SW 1271 (cell line): ENCODE measurements at places on chromosomes 1 and 21.

- no peak for DNase-seq
These were observed 200.4 kb downstream of the DYRK1A start for GRCh38 chr21:37566790-37567615.

- no peak for DNase-seq
These were observed 36.8 kb upstream of the DUSP10 start for GRCh38 chr1:221778535-221779142.

DNA sequence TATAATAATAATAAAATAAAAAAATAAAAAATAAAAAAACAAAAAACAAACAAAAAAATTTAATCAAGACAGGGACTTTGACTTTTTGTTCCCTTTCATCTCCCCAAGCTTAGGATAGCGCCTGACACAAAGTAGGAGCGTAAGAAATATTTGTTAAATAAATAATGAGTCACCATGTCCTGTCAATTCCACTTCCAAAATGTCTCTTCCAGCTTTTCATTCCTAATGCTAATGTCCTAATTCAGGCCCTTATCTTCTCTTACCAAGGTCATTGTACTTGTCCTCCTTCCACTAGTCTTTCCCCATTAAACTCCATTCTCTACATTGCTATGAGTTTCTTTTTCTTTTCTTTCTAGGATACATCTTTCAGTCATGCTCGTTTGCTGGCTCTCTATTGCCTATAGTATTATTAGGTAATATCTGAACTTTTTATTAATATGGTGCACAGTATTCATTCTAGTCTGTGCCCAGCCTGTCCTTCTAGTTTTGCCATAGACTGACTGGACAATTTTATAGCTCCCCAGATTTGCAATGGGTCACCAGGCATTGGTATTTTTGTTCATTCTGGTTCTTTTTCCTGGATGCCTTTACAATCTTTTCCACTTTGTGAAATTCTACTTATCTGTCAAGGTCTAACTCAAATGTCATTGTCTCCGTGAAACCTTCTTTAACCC lies 11.4 kb downstream of the NEXN start:
- no peak for DNase-seq

- no peak for DNase-seq
These were observed 59.6 kb upstream of the CSF3R start for GRCh38 chr1:36542024-36542961.

DNA sequence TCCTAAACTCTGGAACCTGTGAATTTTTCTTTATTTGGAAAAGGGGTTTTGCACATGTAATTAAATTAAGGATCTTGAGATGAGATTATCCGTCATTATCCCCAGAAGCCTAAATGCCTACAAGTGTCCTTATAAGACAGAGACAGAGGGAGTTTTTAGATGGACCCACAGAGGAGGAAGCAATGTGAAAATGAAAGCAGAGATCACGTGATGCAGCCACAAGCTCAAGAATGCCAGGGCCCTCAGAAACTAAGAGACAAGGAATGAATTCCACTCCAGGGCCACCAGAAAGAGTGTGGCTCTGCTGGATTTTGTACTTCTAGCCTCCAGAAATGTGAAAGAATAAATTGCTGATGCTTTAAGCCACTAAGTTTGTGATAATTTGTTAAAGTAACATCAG lies 183.6 kb upstream of the UBE2U start:
- DNase-seq = peak; percentile 2

DNA sequence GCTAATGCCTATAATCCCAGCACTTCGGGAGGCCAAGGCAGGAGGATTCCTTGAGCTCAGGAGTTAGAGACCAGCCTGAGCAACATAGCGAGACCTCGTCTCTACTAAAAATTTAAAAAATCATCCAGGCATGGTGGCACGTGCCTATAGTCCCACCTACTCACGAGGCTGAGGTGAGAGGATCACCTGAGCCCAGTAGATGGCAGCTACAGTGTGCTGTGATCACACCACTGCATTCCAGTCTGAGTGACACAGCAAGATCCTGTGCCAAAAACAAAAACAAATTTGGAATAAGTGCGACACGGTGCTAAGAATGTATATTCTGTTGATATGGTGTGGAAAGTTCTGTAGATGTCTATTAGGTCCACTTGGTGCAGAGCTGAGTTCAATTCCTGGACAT lies 15.1 kb downstream of the USP33 start:
- no peak for DNase-seq

DNA sequence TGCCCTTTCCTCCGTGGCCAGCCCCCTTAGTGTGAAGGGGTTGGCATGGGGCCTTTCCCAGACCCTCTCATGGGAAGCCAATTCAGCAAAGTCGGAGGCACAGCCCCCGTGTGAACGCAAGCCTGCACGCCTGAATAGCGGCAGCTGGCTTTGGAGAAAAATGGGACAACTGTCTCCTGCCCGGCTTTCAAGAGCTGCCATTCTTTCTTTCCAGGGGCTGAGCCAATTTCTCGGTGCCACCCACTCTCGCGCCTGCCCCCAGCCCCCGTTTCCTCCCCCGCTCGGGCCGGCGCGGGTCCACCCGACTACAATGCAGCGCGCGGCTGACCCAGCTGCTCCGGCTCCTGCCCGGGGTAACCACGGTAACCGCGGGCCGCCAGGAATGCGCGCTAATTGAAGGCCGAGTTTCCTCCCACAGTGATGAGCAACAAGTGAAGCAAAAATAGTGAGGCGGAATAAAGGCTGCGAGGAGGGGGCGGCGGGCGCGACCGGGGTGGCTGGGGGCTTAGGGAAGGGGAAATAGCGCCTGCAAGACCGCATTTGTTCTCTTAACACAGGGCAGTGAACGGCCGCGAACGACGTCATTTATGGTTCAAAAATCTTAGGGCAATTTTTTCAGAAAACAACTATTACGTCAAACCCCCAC lies 27.8 kb downstream of the ILDR2 start:
- DNase-seq = no peak

DNA sequence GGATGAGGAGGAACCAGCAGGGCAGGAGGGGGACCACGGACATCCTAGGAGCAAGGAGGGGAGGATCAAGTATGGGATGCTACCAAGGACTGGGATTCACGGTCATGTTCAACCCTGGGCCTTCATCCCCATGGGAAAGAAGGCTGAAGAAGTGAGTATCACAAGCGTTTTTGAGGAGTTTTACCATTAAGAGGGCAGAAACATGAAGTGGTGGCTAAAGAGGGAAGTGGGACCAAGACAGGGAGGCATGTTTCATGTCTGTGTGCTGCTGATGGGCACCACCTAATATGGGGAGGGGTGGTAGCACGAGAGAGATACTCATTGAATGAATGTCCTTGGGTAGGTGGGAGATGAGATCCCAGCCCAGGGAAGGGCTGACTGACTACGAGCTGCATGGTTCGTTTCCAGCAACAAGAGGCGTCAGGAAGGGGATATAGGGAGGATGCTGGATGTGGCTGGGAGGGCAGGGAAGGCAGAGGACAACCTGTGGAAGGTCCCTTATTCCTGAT lies 11.3 kb upstream of the LSS start:
- DNase-seq = no peak

DNA sequence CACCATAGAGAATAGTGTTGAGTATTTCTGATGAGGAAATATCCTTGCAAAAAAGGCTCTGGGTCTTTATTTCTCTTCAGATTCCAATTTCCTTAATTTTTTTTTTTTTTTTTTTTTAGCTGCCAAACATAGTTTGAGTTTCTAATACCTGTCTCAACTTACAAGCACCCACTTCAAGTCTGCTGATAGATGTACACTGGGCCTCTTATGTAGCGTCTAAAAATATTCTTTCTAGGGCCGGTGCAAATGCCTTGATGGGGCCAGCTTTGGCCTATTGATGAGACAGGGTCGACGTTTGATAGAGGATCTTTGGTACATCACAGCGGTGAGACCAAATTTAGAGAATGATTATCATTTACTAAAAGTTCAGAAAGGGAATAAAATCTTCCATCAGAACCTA lies 626.4 kb downstream of the LMO4 start:
- DNase-seq = no peak

DNA sequence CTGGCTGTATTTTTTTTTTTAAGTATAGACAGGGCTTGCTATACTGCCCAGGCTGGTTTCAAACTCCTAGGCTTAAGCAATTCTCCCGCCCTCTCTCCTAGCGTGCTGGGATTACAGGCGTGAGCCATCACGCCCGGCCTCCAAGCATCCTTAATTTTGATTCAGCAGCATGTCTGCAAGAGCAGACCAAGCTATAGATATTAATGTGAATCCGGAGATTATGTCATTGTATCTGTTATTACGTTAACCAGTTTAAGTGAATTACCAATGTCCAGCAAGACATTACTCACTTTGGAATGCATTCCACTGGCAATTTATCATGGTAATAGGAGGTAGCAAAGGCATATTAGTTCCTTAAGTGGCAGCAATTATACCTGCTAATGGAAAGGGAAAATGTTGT lies 179.7 kb downstream of the CHRM3 start:
- DNase-seq = no peak

DNA sequence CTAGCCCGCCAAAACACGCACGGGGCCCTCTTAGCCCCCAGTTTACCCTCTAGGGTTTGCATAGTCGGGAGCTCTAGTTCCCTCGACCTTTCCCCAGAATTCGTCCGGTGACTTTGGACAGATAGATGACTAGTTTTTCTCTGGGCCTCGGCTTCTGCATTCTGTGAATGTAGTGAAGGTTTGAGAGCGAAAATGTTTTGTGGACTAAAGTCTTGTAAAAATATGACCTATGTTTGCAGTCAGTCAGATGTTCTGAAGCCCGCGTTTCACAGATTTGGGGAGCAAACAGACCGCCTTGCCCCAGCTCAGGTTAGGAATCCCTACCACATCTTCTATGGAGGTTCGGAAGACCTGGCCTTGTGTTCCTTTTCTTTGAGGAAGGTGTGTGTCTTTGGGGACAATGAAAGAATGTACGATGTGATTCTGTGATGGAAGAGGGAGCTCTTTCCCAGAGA lies 401 bp downstream of the UQCRH start:
- no peak for DNase-seq

GRCh38 chr1:170872663-170873062 lies 62.7 kb upstream of the MROH9 start:
- DNase-seq = no peak

GRCh38 chr21:42840411-42841155 lies 38.8 kb downstream of the WDR4 start:
- no peak for DNase-seq

- no peak for DNase-seq
These were observed 1382.6 kb upstream of the ADGRL2 start for GRCh38 chr1:80418134-80418533.

DNA sequence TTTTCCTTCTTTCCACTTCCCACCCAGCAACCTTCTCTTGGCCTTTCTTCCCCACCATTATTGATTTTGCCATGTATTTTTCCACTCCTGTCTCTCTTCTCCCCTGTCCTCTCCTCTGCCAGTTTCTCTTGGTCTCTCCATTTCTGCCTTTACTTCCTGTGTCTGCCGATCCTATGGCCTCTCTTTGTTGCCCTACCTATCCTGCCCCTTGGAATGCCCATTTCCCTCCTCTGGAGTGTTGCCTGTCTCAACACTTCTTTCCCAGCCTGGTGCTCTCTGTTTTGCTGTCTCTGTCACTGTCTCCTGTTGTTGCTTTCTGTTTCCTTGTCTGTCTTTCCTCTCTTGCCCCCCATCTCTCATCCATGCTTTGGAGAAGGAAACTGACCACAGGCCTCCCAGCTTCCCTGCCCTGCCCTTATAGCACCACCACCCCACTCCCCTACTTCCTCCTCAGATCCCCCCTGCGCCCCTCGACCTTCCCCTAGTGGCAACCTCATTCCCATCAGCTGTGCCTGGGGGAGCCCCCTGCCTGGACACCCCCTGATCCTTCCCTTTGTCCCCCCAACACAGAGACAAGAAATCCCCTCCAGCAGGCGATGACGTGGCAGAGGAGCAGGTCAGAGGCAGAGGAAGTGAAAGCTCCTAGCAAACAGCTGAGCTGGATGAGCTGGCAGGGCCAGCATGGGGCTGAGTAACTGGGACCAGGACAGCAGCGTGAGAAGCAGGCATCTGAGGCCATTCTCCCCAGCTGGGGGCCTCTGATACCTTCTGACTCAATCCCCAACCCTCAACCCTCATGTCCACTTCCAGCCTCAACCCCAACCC lies 6.6 kb upstream of the ETV3L start:
- DNase-seq = peak; percentile 5

GRCh38 chr1:9687120-9687873 lies 35.8 kb downstream of the PIK3CD start:
- peak; percentile 52 for DNase-seq

DNA sequence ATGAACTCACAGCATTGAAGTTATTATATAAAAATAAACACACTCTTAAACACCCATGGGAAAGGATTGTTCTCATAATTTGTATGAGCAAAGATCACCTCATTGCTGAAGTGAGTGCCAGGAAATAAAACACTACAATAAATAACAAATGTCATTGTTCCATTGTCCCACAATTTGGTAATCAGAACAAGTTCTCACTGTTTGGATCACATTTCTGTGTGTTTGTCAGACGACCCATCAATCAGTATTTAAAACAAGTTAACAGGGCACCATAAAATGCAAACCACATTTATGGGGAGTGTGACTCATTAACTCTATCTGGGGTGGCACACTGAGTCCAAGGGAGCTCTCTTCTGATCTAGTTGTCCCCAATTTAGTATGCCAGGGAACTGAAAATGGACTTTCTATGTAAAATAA lies 124.5 kb downstream of the PTPRC start:
- DNase-seq = no peak

DNA sequence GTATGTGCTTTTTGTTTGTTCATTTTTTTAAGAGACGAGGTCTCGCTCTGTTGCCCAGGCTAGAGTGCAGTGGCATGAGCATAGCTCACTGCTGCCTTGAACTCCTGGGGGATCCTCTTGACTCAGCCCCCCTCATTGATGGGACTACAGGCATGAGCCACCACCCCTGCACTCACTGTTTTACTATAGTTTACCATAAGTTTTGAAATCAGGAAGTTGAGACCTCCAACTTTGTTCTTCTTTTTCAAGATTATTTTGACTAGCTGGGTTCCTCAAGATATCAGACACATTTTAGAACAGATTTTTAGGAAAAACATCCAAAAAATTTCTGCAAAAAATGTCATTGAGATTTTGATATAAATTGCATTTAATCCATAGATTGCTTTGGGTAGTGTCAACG lies 120.4 kb upstream of the FGGY start:
- DNase-seq = no peak
